Mesenchymal stem cell (in vitro differentiated cells and primary cell): ENCODE measurements at places on chromosomes 7 and 10.
A peak's percentile ranks its signal among the peaks of the same experiment; 100 is the strongest.

- no peak overlapping the region for H3K4me3 ChIP-seq
- no peaks in the 10 kb centered on the region for H3K4me1 ChIP-seq
- H3K27me3 ChIP-seq = no peaks in the 10 kb centered on the region
- no peak overlapping the region for H3K27ac ChIP-seq
Observed at GRCh38 chr7:123437447-123437995, 96.9 kb downstream of the IQUB start.

DNA sequence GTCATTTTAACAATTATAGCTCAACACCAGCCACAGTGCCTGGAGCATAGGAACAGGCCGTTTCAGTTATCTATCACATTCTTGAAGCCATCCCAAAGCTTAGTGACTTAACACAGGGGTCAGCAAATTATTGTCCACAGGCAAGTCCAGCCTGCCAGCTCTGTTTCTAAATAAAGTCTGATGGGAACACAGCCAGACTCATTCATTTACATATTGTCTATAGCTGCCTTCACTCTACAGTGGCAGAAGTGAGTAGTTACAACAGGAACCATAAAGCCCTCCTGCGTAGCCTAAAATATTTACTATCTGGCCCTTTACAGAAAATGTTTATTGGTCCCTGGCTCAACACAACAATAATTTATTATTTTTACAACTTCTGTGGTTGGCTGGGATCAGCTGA, 407.5 kb upstream of the AUTS2 start:
- H3K36me3 ChIP-seq = no peaks in the 10 kb centered on the region
- no peak for DNase-seq
- H3K27ac ChIP-seq = no peak overlapping the region
- H3K4me3 ChIP-seq = no peak overlapping the region
- H3K4me1 ChIP-seq = no peaks in the 10 kb centered on the region
- no peaks in the 10 kb centered on the region for H3K27me3 ChIP-seq

- no peaks in the 10 kb centered on the region for H3K4me1 ChIP-seq
- no peaks in the 10 kb centered on the region for H3K36me3 ChIP-seq
- H3K27ac ChIP-seq = no peak overlapping the region
- DNase-seq = no peak
Observed at GRCh38 chr10:15521328-15521903, 150.3 kb upstream of the FAM171A1 start.

GRCh38 chr10:74300666-74301065, 149.6 kb downstream of the ADK start:
- no peaks in the 10 kb centered on the region for H3K27me3 ChIP-seq
- H3K4me3 ChIP-seq = no peak overlapping the region
- no peak overlapping the region for H3K27ac ChIP-seq
- H3K36me3 ChIP-seq = no peaks in the 10 kb centered on the region
- DNase-seq = no peak
- no peaks in the 10 kb centered on the region for H3K4me1 ChIP-seq

GRCh38 chr7:131098527-131098926, 229.1 kb upstream of the MKLN1 start:
- peaks cover 16% of the 10 kb centered on the region for H3K36me3 ChIP-seq
- DNase-seq = no peak
- no peak overlapping the region for H3K27ac ChIP-seq

- H3K4me1 ChIP-seq = peaks cover 1% of the 10 kb centered on the region
- H3K27ac ChIP-seq = no peak overlapping the region
- H3K27me3 ChIP-seq = no peaks in the 10 kb centered on the region
- H3K4me3 ChIP-seq = no peak overlapping the region
- H3K36me3 ChIP-seq = no peaks in the 10 kb centered on the region
Observed at GRCh38 chr10:27687743-27688142, 57.9 kb downstream of the MKX start.

GRCh38 chr10:27529010-27529783, 25.1 kb downstream of the RAB18 start:
- peaks cover 2% of the 10 kb centered on the region for H3K36me3 ChIP-seq
- peak; percentile 33 for DNase-seq
- H3K27me3 ChIP-seq = no peaks in the 10 kb centered on the region
- no peak overlapping the region for H3K27ac ChIP-seq

GRCh38 chr7:1112625-1113547, 25.0 kb downstream of the GPER1 start:
- H3K36me3 ChIP-seq = peaks cover 44% of the 10 kb centered on the region
- DNase-seq = no peak
- no peak overlapping the region for H3K4me3 ChIP-seq
- peaks cover 1% of the 10 kb centered on the region for H3K4me1 ChIP-seq
- H3K27ac ChIP-seq = no peak overlapping the region

DNA sequence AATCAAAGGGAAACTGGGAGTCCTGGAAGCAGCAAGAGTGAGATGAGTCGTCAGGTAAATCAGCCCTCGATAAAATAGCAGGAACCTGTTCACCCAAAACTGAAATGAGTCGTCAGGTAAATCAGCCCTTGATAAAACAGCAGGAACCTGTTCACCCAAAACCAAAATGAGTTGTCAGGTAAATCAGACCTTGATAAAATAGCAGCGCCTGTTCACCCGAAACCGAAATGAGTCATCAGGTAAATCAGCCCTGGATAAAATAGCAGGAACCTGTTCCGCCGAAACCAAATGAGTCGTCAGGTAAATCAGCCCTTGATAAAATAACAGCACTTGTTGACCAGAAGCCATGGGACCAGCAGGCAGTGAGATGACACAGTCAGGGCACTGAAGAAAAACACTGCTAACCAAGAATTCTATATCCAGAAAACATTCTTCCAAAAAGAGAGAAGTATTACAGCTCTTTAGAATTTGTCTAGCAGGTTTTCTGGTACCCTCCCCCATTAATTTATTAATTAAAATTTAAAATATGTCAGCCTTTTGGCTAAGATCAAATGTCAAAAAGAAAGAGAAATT, 3.4 kb upstream of the CYP2E1 start:
- H3K4me1 ChIP-seq = peaks cover 2% of the 10 kb centered on the region
- H3K4me3 ChIP-seq = no peak overlapping the region
- H3K27ac ChIP-seq = no peak overlapping the region
- no peak for DNase-seq
- H3K36me3 ChIP-seq = no peaks in the 10 kb centered on the region

GRCh38 chr7:45569290-45569685, 4.9 kb upstream of the ADCY1 start:
- H3K27me3 ChIP-seq = peaks cover 68% of the 10 kb centered on the region
- DNase-seq = no peak
- H3K4me1 ChIP-seq = peaks cover 2% of the 10 kb centered on the region
- H3K27ac ChIP-seq = no peak overlapping the region

DNA sequence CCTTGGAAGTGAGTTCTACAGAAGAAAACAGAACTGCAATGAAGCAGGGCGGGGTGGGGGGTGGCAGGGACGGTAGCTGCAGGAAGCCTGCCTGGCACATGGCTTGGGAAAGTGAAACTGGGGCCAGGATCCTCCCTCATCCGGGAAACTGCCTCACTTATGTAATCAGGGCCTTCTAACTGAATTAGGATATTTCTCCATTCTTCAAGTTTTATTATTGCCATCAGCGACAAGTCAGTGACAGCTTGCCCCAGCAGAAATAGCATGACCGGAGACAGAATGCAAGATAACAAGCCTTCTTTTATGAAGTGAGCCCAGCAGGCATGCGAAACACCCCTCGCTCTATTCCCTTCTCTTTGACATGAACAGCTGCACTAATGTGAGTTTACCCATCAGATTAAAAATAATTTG, 77.5 kb upstream of the CACUL1 start:
- H3K27me3 ChIP-seq = peaks cover 9% of the 10 kb centered on the region
- H3K27ac ChIP-seq = no peak overlapping the region
- no peak for DNase-seq
- peaks cover 4% of the 10 kb centered on the region for H3K4me1 ChIP-seq
- no peak overlapping the region for H3K4me3 ChIP-seq

GRCh38 chr10:43846187-43846680, 197.6 kb upstream of the ZNF32 start:
- H3K36me3 ChIP-seq = no peaks in the 10 kb centered on the region
- no peak overlapping the region for H3K27ac ChIP-seq
- no peaks in the 10 kb centered on the region for H3K27me3 ChIP-seq
- DNase-seq = peak; percentile 63

GRCh38 chr10:107548301-107548700, 383.8 kb upstream of the SORCS1 start:
- H3K36me3 ChIP-seq = no peaks in the 10 kb centered on the region
- no peak overlapping the region for H3K27ac ChIP-seq
- peaks cover 5% of the 10 kb centered on the region for H3K4me1 ChIP-seq
- H3K4me3 ChIP-seq = no peak overlapping the region

DNA sequence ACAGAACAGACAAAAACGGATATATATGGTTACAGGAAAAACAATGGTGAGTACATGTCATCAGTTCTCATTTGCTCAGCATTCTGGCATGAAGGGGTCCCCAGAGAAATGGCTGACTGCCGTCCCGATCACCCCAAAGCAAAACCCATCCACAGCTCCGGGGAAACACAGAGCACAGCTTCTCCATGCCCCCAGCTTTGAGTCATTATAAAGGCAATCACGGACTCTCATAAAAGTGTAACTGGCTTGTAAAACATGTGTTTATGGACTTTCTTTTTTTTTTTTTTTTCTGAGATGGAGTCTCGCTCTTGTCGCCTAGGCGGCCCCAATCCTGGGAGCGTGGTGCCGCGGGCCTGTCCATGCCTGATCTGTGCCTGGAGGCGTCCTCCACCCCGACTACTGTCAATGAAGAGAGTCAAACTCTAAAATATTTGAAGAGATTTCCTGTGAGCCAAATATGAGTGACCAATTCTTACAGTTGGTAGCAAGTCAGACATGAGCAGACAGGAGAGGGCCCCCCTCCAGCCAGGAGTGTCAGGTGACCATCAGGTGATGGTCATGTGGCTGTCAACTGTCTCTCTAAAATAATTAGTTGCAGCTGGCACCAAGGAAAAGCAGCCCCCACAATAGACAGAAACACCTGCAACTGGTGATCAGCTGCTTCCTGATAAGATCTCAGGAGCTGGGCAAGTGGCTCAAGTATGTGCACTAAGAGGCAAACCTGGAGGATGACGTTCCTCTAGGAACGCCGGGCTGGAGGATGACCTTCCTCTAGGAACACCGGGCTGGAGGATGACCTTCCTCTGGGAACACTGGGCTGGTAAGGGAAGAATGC, 21.7 kb upstream of the NOM1 start:
- no peaks in the 10 kb centered on the region for H3K4me1 ChIP-seq
- DNase-seq = no peak

DNA sequence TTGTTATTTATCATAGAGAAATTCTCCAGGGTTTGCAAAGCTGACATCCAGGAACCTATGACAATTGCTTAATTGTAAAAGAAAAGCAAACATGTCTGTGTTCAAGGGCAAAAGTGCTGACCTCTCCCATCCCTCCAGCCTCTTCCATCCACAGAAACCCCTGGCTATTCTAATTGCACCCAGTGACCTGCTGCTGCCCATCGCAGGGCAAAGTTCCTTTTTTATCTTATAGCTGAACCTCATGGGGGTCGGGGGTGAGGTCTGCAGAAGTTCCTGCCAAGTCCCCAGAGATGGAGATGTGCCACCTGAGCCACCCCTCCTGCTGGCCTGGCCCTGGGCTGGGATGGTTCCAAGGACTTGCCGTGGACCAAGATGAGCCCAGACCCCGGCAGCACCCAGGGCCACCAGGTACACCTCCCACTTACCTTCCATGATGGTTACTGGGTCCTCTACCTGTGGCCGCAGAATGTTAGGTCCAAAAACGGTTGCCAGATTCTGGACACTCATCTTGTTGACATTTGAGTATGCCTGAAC, 146.5 kb downstream of the MAPK8 start:
- H3K4me3 ChIP-seq = no peak overlapping the region
- DNase-seq = no peak

GRCh38 chr10:33939410-33939809, 604.9 kb upstream of the NRP1 start:
- peaks cover 2% of the 10 kb centered on the region for H3K4me1 ChIP-seq
- H3K36me3 ChIP-seq = no peaks in the 10 kb centered on the region
- no peak for DNase-seq

DNA sequence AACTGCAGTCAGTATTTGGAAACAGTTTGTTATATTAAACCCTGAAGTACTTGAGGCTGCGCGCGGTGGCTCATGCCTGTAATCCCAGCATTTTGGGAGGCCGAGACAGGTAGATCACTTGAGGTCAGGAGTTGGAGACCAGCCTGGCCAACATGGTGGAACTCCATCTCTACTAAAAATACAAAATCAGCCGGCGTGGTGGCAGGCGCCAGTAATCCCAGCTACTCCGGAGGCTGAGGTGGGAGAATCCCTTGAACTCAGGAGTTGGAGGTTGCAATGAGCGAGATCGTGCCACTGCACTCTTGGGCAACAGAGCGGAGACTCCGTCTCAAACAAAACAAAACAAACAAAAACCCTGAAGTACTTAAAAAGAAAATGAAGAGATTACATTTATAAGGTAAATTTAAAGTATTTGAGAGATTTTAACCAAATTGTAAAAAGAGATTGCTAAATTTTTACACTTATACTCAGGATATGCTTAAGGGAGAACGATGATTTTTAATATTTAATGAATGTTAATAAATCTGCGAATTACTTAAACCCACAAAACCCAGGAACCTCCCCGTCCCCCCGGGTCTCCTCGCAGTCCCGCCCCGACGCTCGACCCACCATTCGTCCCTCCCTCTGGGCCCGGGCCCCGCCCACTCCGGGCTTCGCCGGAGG, 425 bp upstream of the MTG1 start:
- no peaks in the 10 kb centered on the region for H3K27me3 ChIP-seq
- H3K4me3 ChIP-seq = peak overlapping the region; percentile 99
- peaks cover 16% of the 10 kb centered on the region for H3K4me1 ChIP-seq
- no peak for DNase-seq
- no peak overlapping the region for H3K27ac ChIP-seq

DNA sequence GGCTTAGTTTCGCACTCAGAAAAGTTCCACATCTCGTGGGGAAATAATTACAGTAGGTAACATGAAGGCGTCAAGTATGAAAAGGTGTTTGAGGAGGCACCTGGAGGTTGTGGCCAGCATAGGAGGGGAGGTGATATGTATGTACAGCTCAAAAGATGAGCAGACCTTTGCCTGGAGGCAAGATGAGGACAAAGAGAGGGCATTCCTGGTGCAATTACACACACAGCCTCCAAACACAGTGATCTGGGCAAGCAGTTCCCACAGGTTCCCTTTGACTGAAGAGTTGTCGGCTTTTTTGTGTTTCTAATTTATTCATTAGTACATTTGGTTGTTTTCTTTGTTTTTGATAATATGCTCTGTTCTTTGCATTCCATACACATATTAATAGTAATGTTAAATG, 46.9 kb downstream of the CDK14 start:
- no peaks in the 10 kb centered on the region for H3K4me1 ChIP-seq
- H3K27me3 ChIP-seq = no peaks in the 10 kb centered on the region
- H3K36me3 ChIP-seq = no peaks in the 10 kb centered on the region
- no peak for DNase-seq
- no peak overlapping the region for H3K27ac ChIP-seq
